ENCODE measurements at places on chromosomes 5 and 9.

- DNase-seq, result no peak
Observed at GRCh38 chr9:116767219-116767618, 80.1 kb downstream of the TRIM32 start.

GRCh38 chr9:35795695-35796094 lies 4.3 kb downstream of the NPR2 start:
- no peak for DNase-seq

GRCh38 chr5:43362725-43363435 lies 49.3 kb downstream of the CCL28 start:
- no peak for DNase-seq

DNA sequence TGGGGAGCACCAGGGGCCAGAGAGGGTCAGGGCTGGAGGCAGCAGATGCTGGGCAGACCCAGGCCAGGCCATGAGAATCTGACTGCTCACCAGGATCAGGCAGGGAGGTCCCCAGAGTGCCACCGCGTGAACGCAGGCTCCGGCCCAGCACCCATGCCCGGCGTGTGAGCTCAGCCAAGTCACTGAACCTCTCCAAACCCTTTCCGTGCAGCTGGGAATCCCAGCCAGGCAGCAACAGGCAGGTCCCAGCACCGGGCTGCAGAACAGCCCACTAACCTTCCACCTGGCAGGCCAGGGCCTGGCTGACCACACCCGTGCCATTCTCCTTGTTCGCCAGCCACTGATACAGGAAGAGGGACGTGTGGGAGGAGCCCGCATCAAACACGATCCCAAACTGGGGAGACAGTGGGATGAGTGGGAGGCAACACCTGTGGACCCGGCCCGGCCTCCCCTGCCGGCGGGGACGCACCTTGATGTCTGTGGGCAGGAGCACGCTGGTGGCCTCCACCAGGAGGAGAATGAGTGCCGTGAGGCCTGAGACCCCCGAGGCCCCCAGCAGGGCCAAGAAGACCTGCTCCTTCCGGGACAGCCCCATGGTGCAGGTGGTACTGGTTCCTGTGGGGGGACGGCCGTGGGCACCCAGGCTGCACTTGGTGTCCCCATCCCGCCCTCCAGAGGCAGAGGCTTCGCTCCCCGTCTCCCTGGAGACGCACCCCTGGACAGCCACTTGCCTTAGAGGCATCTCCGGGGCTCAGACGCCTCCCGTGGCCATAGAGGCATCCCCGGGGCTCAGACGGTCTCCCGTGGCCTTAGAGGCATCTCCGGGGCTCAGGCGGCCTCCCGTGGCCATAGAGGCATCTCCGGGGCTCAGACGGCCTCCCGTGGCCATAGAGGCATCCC lies 3.2 kb downstream of the ENTPD8 start:
- DNase-seq, result no peak

DNA sequence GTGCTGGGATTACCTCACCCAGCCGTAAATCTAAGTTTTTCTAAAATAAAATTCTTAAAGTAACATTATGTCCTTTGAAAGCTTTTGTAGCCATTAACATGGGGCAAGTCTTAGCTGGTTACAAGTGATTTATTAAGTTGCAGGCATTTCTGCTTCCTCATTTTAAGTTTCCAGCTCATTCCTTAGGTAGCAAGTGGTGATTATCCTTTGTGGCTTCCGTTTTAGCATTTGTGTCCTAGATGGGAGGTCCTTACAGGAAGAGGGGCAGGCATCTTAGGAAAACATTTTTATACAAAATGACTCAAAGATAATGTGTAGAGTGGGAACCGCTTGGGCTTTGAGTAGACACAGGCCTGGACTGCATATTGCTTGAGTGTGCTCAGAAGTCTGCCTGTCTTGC lies 35.0 kb upstream of the ROPN1L start:
- DNase-seq, result no peak

DNA sequence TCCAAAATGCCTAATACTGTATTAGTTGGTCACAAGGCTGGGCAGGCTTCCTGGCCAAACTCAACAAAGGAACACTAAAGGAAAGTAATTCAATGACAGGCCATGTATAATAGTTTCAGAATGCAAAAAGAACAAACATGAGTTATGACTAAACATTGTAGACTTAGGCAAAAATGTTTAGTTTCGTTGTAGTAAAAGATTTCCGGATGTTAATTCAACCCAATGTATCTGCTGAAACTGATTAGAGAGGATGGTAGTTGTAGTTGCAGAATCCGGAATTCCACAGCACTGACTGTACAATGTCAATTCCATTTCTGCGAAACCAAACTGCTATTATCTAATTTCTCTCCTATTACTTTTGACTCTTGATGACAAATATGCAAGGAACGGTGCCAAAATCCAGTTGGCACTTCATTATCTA lies 117.9 kb upstream of the FST start:
- DNase-seq, result no peak

DNA sequence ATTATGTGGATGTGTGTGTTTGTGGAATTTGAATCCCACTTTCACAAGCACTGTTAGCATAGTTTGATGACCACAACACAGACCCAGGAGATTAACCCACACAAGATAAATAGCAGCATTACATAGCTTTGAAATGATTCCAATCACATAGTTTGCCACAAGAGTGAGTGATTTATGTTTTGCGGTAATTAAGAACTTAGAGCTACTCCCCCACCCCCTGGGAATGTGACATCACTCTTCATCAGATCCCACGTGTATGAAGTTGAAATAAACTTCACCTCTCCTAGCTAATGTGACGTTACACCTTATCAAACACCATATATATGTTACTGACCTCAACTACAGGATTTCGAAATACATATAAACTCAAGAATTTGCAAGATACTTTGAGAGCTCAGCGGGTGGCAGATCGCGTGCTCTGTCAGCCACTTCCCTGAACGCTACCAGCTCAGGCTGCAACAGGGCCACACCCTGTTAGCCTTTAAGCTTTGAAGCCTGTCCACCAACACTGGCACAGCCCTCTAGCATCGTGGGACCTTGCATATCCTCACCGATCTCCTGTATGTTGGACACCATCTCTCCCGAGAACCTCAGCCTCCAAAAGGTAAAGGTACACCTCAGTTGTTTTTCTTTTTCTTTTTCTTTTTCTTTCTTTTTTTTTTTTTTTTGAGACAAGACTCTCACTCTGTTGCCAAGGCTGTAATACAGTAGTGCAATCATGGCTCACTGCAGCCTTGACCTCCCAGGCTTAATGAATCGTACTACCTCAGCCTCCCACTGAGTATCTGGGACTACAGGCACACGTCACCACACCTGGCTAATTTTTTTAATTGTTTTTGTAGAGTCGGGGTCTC lies 1.7 kb upstream of the AGTPBP1 start:
- DNase-seq, result peak; percentile 27

GRCh38 chr5:111236995-111237394 lies 12.8 kb downstream of the CAMK4 start:
- peak; percentile 37 for DNase-seq

DNA sequence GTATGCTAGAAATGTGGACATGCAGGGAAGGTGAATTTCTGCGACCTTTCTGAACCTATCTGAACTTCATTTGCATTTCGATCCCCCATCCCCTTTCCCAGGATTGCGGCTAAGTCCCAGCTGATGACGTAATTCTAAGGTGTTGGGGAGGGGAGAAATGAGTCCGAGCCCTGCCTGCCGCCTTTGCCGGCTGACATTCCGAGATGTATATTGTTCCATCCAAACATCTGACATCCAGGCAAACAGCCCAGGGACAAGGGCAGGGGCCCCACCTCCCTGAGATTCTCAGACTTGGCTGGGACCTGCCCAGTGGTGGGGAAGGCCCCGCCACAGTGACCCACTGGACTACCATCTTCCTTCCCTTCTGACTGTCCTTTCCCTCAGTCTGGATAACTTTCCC lies 494.6 kb downstream of the ENC1 start:
- DNase-seq, result no peak

- DNase-seq, result no peak
Observed at GRCh38 chr5:141476132-141476911, 556 bp downstream of the PCDHGC3 start.

DNA sequence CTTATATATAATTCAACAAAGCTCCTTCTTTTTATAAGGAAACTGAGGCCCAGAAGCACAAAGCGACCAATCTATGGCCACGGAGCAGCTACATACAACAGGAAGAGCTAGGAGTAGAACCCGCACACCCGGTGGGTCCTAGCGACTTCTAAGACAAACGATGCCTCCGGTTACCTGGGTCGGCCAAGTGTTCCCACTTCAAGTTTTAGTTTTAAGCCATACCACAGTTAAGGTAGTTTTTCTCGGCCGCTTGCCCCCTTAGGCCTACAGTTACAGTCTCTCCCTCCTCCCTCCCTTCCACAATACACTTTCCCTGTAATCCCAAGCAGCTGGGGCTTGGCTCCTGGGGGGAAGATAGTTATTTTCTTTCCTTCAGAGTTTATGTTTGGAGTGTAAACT lies 533 bp downstream of the SREK1IP1 start:
- no peak for DNase-seq

- DNase-seq, result no peak
Observed at GRCh38 chr5:84378961-84379360, 5.7 kb downstream of the EDIL3 start.

DNA sequence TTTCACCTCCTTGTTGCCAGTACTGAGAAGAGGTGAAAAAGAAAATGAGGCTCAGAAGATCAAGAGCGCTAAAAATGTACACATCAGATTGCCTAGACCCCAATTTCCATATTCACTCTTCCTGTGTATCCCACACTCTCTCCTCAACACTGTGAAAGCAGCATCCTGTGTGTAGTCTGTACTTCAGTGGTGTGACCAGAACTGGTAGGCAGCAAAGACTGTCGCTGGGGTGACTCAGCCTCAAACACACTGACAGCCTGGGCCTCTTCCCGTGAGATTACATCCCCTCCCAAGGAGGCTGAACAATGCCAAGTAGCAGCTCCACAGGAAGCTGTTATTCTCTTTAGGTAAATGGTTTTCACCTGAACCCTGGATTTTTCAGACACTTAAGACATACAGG lies 135.5 kb downstream of the CCDC192 start:
- DNase-seq, result no peak

DNA sequence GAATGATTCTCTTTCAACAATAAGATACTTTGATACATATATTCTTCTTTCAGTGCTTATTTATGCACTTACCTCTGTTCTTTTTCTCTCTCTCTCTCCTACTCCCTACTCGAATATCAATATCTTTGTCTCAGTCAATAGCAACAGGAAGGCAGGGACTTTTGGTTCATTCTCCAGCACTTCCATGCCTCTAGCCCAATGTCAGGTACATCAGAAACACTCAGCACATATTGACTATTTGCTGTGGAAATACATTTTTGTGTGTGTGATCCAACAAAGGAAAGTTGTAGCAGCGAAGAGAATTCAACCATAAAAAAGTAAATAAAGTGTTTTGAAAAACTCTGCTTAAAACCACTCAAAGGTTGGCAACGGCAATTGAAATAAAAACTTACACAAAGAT lies 12.6 kb downstream of the DIRAS2 start:
- no peak for DNase-seq

DNA sequence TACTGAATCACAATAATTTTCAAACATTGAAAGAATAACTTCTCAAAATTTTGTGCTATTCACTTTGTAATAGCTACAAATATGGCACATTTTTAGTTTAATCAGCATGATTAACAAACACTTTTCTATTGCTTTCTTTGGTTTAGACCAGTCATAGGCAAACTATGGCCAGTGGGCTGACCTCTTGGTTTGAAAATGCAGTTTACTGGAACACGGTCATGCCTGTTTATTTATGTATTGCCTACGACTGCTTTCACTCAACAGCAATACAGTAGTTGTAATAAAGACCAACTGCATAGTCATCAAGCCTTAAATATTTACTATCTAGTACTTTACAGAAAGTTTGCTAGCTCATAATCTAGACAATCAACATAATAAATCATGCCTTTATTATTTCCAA lies 810.8 kb downstream of the TLE1 start:
- no peak for DNase-seq

DNA sequence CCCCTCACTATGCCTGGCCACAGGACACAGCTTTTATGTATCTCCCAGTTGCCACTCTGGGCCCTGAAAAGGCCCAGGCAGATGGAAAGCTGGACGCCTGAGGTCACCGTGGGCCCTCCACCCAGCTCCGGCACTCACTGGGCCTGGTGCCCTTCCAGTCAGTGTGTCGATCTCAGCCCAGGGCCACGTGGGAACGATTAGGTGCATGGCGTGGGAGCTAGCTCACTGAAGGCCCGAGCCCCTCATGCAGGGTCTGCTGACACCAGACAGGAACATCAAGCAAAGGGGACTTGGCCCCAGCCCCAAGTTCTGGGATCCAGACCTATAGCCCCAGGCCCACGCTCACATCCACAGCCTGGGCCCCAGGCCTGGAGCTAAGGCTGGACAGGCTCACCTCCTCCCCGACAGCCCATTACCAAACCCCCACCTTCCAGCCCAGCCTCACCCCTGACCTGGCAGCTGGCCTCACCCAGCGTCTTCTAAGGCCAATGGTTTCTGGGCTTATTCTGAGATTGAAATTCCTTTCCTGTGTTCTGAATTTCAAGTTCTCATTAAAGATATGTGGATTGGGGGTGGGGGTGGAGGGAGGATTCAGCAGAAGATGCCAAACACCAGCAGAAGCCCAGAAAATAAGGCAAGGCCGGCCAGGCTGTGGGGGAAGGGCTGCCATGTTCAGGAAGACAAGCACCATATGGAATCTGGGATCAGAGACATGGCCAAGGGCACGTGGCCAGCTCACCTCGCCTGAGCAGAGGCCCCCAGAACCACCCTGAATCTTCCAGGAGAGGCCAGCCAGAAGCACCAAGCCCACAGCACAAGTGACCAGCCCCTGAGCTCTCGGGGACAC lies 74.5 kb downstream of the ADAMTS2 start:
- DNase-seq, result no peak

- no peak for DNase-seq
Observed at GRCh38 chr9:112439825-112440224, 46.8 kb upstream of the KIAA1958 start.

DNA sequence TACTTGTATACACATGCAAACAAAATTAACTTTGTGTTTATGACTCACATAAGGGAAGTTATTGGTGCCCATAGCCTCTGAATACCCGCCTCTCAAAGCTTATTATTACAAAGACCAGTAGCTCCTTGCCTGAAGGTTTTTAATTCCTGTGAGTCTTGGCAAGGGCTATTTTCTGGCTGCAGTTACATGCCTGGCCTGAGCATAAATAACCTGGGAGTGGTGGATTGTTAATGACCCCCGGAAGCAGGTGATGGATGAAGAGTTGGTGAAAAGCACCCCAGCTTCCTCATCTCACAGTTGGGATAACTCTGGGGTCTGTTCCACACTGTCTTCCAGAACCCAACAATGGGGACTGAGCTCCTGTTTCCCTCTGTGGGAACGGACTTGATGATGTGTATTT lies 594.5 kb downstream of the PDE4D start:
- no peak for DNase-seq

DNA sequence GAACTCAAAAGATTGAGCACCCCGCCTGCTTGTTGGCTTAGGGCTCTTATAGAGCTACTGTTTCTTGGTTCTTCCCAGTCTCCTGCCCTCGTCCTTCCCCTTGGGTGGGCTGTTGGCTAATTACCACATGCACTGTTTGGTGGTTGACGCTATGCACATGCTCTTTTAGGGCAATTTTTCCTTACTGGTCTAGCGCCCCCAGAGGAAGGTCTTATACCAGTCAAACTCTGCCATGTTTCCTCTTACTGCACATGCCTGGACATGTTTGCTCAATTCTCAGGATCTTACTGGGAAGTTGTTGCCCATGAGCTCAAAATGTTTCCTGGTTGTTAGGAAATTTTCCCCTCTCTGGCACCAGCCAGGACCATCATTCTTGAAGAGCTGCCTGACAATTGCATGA lies 101.9 kb downstream of the SLC28A3 start:
- no peak for DNase-seq

Data from CD4-positive, alpha-beta T cell treated with Interleukin-17A for 1 hour (primary cell).